ENCODE measurements at places on chromosomes 12 and 14.
A peak's percentile ranks its signal among the peaks of the same experiment; 100 is the strongest.

- no peak for ATAC-seq
Measured at GRCh38 chr14:81839056-81839455, 305.4 kb upstream of the SEL1L start.

DNA sequence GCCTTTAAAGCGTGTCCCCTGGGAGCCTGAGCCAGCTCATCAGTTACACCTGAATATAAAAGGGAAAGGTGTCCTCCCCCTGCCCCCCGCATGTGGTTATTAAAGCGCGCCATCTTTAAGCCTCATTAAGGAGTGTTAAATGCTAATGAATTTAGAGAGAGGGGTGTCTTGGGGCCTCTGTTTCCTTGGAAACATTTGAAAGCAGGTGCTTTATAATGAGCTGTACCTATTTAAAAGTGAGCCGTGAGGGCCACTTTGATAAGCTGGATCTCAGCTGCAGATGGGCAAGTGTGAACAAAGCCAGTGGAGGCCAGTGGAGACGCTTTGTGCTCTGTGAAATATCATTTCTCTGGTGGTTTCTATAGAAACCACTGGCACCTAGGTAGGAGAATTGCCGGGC is 84.0 kb downstream of the BEGAIN start:
- ATAC-seq: no peak

DNA sequence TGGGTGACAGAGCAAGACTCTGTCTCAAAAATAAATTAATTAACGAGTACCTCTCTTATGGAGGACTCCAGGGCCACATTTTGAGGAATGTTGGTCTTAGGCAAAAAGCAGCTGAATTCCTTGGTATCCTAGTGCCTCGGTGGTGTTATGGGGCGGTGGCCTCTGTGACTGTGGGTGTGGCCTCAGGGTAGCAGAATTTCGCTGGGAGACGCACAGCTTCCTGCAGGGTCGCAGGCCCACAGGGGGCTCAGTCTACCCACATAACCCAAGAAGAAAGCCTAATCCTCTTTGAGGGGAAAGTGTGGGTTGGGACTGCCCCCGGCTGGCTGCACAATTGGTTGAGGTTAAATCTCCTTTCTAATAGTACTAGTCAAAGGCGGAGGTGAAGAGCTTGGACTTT is 11.2 kb upstream of the SERPINA4 start:
- no peak for ATAC-seq

GRCh38 chr14:103315351-103315911 is 18.6 kb upstream of the EIF5 start:
- ATAC-seq: no peak

DNA sequence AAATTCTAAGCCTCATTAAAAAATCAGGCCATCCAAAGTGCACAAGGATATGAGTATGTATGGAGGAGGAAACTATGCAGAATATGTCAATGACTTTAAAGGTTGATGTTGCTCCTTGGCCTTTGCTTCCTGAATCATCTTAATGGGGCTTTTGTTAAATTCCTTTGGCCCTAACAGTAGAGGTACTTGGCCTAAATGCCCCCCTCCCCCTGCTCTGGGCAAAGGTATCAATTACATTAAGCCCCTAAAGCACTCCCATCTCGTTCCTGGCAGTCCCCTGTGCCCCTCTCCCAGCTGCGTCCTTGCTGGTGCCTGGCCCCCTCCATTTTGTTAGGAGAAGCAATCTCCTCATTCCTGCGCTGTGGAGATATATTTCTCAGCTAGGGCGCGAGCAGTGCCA is 4.8 kb downstream of the COPZ1 start:
- ATAC-seq: no peak

DNA sequence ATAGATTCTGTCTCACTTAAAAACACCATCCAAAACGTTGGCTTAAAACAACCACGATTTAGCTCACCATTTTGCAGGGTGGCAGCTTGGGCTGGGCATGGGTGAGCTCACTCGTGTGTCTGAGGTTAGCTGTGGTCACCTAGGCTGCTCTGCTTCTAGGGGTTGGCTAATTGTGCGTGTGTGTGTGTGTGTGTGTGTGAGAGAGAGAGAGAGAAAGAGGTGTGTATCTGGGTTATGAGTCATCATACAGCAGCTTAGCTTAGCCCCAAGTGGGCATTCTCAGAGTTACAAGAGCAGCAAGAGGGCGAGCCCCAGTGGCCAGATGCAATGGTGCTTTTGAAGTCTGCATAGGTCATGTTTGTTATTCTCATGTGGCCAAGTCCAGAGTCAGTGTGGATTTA is 6.0 kb downstream of the FBXW8 start:
- ATAC-seq: peak; percentile 91

- ATAC-seq: no peak
Measured at GRCh38 chr14:75292886-75293285, 14.3 kb downstream of the FOS start.

GRCh38 chr14:20460458-20461224 is 593 bp downstream of the PIP4P1 start:
- ATAC-seq: peak; percentile 67

Data from stimulated activated memory B cell treated with anti-CD40 and anti-IgM and Interleukin-4, amounts not matched to agents 10 μg/mL and 1 μg/mL and 100 μg/mL, for 72 hours (primary cell).